NB4 (cell line): ENCODE measurements at places on chromosomes 5 and 9.

DNA sequence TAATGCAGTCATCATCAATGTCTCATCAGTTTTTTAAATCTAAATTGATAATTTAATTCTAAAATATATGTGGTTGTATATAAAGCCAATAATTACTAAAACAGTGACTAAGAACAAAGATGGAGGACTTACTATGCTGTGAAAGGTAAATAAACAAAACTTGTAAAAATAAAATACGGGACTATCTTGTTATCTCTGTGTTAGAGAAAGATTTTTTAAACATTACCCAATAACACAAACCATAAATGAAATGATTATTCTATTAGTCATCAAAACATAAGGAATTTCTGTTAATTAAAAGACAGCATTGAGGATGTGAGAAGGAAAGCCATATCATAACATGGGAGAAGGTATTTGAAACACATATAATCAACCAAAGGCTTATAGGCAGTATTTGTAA is 226.2 kb upstream of the SMC2 start:
- no peak for DNase-seq

DNA sequence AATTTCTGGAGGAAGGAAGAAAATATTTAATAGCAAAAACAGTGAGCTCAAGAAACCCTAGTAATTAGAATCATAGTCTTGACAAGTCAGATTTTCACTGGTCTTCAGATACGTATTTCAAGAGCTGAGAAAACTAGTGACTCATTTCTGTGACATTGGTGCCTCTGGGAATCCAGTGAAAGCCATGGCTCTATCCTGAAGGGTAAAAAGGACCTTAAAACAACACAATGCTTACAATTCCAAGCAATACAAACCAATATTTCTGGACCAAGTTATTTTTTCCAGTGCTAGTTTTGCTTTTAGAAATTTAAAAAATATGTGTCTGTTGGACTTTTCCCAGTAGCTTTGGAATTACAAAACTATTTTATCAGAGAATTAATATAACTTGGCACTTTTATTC is 140.3 kb downstream of the LPAR1 start:
- DNase-seq, result no peak

DNA sequence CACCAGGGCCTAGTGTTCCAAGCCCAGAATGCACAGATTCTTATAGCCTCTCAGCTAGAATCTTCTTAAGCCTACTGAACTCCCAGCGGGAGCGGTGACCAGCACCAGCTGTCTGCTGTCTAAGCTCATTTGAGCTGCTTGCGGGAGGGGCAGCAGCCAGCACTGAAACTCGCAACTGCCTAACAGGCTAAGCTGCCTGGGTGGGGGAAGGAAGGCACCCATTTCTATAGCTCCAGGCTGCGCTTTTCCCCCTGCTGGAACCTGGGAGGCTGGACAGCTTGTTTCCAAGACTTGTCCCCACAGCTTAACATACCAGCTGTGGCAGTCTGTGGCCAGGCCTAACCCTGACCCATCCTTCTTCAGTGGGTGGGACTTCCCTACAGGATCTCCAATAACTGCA is 512.9 kb downstream of the EFNA5 start:
- no peak for DNase-seq

DNA sequence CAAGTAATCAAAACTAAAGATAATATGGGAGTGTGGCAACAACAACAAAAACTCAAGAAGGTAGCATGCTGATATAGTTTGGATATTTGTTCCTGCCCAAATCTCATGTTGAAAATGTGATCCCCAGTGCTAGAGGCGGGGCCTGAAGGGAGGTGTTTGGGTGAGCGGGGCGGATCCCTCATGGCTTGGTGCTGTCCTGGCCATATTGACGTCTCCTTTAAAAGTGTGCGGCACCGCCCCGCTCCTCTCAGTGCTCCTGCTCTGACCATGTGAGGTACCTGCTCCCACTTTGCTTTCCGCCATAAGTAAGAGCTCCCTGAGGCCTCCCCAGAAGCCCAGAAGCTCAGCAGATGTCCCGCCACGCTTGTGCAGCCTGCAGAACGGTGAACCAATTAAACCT is 25.6 kb downstream of the MED27 start:
- DNase-seq, result no peak

GRCh38 chr5:15524712-15525111 is 24.7 kb downstream of the FBXL7 start:
- DNase-seq, result no peak

- DNase-seq, result peak; percentile 93
Measured at GRCh38 chr5:32233696-32234447, 59.8 kb upstream of the GOLPH3 start.
